ENCODE measurements at places on chromosomes 1 and 21.

DNA sequence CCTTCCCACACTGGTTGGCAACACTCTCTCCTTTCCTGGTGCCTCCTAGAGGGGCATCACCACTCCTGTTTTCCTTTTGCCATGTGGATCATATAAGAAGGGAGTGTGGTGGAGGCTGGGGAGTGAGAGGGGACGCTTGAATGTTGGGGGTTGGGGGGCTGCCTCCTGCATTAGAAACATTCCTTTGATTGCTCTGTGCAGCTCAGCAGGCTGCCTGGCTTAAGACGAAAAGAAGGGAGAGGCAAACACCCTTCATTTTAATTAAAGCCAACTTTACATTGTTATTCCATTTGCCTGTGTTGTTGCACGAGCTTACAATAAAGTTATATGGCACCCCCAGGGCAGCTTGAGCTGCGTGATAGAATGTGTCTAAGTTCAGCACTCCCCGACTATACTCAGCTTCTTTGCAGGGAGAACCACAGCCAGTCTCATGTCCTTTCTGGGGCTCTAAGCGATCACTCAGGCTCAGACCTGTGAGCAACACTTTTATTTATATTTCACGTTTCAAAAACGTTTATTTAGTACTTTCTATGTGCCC is 57.4 kb downstream of the FOXD2 start:
- DNase-seq, result no peak

DNA sequence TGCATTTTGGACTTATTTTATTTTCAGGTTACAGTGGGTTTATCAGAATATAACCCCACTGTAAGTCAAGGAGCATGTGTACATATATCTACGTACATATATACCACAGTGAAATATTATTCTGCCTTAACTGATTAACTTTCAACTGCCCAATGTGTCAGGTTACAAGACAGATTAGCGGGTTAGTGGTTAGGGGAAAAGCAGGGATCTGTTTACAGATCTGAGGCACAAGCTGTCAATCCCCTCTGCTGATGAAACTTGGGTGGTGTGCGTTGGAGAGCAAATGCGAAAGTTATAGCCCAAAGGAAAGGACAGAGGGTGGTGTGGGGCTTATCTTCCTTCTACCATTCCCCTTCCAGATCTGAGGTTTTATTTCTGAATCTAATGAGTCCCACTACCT is 238.2 kb upstream of the KCNK2 start:
- DNase-seq, result no peak

GRCh38 chr1:94048413-94049164 is 72.4 kb downstream of the ABCA4 start:
- DNase-seq, result peak; percentile 16

DNA sequence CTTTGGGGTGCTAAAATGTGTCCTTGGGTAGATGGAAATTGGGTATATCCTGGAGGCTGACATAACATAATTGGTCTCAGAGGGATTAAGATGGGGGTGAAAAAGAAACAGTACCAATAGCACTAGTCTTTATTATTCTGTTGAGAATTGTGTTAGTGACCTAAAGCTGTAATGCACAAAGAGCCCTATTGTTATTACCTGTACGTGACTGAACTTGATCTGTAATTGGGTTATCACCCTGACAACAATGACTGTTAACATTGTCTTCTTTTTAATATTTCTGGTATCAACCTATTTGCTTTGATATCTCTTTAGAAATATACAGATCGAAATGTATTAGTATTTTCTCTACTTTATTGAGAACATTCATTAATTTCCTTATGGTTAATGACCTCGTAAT is 147.6 kb downstream of the NEK7 start:
- no peak for DNase-seq

- DNase-seq, result no peak
These were observed 40.2 kb upstream of the PBX1 start for GRCh38 chr1:164518692-164519332.

GRCh38 chr1:159707472-159708260 is 6.7 kb downstream of the CRP start:
- no peak for DNase-seq
